NCI-H1105 (cell line): ENCODE measurements at places on chromosomes 6 and 20.

DNA sequence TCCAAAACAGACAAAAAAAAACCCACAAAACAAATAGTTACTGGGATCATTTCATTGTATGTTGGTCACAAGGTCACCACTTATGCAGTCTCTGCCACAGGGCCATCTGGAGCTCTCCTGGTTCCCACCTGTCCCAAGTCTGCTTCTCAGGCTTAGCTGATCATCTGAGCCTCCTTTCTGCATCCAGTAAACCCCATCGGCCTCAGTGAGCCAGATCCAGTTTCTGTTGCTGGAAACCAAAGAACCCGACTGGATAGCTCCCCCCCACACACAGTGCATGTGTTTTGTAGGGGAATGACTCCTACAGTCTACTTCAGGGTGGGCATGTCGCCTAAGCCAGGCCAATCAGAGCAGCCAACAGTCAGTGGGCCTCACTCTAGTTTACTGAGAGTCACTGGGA, 233.3 kb downstream of the PREX1 start:
- DNase-seq: no peak

GRCh38 chr6:27112974-27113373, 134.5 kb upstream of the PRSS16 start:
- DNase-seq: no peak

- DNase-seq: no peak
Measured at GRCh38 chr6:85401186-85402021, 48.5 kb upstream of the NT5E start.

DNA sequence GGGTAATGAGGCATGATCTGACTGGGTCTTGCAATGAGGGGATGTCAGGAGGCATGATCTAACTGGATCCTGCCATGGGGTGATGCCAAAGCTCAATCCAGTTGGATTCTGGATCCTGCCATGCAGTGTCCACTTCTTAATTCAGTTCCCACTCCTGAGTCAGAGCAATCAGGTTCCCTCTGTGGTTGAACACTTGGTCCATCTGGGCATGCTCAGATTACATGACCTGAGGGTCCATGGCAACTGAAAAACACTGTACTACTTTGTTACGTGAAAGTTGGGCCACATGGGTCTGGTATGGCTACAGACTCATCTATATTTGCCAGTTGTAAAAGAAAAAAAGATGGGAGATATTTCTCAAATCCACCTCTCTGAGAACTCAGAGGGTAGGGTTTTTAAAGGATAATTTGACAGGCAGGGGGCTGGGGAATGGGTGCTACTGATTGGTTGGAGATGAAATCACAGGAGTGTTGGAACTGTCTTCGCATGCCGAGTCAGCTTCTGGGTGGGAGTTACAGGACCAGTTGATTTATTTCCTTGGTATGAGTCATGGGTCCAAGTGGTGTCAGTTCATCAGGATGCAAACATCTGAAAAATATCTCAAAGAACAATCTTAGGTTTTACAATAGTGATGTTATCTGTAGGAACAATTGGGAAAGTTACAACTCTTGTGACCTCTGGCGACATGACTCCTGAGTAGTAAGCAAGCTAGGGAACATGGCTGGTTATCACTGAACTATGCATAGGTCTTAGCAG, 21.6 kb downstream of the C6orf163 start:
- no peak for DNase-seq

GRCh38 chr6:5761370-5761769, 245.4 kb downstream of the NRN1 start:
- no peak for DNase-seq

DNA sequence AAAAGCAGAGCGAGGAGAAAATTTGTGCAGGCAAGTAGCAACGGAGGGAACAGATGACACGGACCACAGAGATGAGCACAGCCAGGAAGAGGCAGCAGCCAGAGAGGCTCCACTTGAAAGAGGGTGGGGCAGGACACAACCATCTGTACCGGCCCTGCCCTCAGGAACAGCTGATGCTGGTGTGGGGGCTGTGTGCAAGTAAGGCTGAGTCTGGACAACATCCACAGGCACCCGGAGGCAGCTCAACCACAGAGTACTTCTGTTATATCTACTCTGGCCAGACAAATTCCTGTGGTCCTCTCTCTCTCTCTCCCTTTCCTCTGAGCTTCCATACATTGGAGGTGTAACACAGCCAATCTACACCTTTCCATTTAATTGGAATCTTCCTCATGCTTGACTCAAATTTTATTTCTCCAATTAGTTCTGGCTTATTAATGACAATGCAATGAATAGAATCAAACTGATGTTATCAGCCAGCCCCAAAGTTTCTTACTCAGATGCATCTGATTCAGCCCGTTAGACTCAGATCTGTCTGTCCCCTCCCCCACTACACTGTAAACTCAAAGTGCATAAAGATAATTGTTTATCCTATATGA, 24.9 kb downstream of the KIF13A start:
- no peak for DNase-seq

- no peak for DNase-seq
Measured at GRCh38 chr6:7106752-7107577, 796 bp upstream of the RREB1 start.

- no peak for DNase-seq
Measured at GRCh38 chr6:32113386-32114352, 4.5 kb upstream of the TNXB start.

DNA sequence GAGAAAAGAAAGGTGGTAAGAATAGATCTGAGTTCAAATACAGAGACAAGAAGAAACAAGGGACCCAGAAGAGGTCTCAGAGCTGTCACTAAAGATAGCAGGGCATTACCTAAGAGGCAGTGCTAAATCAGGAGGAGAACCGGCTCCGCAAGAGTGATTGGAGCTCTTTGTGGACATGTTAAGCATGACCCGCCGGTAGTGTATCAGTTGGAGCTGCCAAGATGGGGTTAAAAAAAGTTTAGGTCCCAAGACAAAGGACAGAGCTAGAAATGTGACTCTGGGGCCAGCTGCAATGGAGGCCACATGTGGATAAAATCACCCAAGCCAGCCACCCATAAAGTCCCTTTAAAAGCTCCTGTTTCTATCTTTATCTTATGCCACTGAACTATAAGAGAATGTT, 93.4 kb downstream of the MBOAT1 start:
- no peak for DNase-seq

DNA sequence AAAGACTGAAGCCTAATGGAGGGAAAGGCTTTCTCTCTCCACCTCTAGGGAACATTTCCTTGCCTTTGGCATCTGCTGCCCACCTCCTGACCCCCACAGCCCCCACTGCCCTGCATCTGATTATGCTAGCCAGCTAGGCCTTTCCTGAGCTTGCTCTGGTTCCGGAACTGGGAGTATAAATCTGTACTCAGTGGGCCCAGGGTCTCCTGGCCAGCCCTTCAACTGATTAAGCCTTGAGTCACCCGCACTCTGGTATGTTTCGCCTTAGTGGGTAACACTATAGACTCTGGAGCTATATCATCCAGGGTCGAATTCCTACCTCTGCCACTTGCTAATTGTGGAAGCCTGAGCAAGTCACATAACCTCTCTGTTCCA, 45.6 kb upstream of the RIPOR2 start:
- DNase-seq: no peak

DNA sequence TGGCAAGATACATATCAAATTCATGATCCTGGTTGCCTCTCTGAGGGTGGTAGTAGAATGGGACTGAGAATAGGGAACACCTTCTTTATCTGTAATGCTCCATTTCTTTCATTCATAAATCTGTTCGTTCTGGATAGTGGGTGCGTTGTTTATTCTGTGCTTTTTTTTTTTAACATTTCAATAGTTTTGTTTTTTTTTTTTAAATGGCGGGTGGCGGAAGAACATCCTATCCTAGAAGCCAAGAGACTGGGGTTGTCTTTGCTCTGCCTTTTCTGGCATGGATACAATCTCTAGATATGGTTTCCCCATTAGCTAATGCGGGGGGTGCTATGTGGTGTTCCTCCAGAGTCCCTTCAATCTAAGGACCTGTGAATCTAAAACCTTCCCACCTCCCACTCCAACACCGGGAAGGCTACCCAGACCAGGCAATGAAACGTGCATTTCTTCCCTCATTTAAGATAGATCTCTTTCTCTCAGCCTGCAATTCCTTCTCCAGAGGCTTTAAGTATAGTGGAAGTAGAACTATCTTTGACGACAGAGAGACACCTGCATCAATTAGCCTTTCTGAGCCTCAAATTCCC, 883 bp upstream of the CCDC28A start:
- peak; percentile 49 for DNase-seq

DNA sequence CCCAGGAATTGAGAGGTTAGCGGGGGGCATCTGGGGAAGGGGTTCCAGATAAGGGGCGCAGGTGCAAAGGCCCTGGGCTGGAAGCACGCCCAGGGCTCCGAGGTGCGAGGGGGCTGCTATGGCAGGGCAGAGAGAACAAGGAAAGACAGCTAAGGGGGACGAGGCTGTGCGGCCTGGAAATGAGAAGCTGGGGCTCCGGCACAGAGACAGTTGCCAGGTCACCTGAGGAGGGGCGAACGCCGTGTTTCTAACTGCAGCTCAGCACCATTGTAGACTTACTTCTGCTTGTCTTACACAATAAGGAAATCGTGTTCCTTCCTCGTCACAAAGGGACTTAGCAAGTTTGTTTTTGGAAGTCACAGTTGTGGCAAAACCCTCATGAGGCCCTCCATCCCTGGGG, 68.9 kb upstream of the TBXT start:
- DNase-seq: no peak

DNA sequence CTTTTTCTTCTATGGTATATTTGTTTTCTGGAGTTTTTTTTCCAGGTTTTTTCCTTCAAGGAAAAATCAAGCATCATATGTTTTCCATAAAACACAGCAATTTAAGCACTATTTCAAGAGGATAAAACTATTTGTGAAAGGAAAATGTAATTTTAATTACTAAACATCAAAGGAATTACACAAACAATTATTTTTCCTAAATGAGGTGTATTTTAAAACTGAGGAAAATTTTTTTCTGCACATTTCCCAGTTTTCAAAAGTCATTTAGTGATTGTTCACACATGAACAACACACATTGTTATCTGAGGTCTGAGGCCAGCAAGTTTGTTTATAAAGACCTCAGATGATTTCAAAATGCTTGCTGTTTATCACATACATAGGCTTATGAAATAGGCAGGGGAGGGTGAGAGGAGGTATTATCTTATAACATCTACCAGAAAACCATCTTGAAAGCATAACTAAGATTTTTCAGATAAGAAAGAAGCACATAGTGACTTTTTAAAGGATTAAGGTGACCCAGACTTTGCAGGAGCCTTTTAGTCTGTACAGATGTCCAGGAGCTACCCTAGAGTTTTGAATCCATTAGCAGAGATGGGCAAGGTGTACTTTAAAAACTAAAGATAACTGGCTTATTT, 381.6 kb downstream of the GJA1 start:
- no peak for DNase-seq

GRCh38 chr20:29878281-29878741, 1379.2 kb upstream of the DEFB115 start:
- peak; percentile 78 for DNase-seq

DNA sequence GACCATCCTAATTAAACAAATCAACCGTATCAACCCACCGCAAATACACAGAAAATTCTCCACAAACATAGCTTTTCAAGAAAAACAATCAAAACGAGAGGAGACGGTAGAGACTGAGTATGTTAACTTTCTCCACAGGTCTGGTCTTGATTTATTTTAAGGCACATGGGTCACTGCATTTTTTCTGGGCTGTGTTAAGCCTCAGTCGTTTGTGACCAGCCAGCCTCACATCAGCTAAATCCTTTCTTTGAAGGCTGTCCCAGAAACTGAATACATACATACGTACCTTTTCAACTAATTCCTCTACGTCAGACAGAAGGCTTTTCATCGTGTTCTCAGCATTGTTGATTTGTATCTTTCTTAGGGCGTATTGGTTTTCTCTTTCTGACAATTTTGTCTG, 69.4 kb downstream of the LAMA4 start:
- no peak for DNase-seq

GRCh38 chr20:15236812-15237211, 899.4 kb upstream of the FLRT3 start:
- DNase-seq: no peak

DNA sequence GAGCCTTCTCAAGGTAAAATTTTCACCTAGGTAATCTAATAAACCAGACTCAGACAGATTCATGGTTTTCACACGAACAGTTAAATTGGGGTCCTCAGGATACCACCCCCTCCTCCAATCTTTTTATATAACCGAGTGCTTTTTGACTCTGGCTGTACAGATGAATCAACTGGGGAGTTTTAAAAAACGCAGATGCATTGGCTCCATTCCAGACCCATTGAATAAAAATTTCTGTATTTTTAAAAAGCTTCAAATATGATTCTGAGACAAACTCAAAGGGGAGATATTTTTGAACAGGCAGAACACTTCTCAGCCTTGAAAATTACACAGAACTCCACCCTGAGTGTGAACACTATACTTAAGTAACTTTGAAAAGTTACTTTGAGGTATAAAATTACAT, 7.2 kb downstream of the UTRN start:
- no peak for DNase-seq

GRCh38 chr6:24108056-24108455, 18.0 kb upstream of the NRSN1 start:
- DNase-seq: no peak

- DNase-seq: no peak
Measured at GRCh38 chr20:50911030-50911429, 20.2 kb downstream of the ADNP start.

- DNase-seq: no peak
Measured at GRCh38 chr6:2132416-2132815, 113.0 kb downstream of the GMDS start.

- DNase-seq: no peak
Measured at GRCh38 chr6:137489046-137490005, 4.9 kb downstream of the OLIG3 start.

- DNase-seq: peak; percentile 77
Measured at GRCh38 chr20:709423-709822, 33.8 kb upstream of the SCRT2 start.

DNA sequence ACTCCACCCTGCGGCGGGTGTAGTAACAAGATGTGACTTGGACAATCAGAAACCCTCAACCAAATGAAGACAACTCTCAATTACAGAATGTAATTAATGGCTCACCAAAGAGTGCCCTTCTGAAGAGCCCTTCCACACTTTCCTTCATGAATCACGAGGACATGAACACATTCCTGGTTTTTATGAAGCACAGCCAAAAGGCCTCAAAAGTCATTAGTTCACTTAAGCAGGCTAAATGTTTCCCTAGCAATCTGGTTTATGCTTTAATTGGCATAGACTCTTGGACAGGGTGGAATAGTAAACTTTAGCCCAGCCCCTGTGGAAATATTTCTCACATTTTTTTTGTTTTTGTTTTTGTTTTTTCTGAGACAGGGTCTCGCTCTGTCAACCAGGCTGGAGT, 20.5 kb downstream of the CPNE5 start:
- DNase-seq: no peak

GRCh38 chr6:97656236-97656635, 373.2 kb upstream of the MMS22L start:
- DNase-seq: no peak

DNA sequence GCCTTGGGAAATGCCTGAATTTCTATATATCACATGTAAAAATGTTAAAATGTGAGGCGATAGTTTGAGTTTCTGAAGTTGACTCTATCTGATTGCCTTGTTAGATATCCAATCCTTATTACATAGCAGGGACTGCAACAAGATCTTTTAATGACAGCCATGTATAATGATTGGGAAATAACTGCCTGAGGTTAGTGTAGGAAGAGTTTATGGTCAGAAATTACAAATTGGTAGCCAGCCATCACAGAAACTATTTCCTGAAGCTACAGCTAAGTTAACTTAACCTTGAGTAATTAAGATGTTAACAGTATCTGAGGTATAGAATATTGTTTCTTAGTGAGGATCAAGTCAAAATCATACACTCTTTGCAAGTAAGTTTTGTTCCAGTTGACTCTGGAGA, 41.0 kb downstream of the AKIRIN2 start:
- DNase-seq: no peak

- DNase-seq: no peak
Measured at GRCh38 chr6:166499350-166500163, 86.9 kb downstream of the RAMACL start.
